Urothelium cell line (cell line): ENCODE measurements at places on chromosomes 4 and X.

GRCh38 chr4:112485930-112486329 lies 30.1 kb downstream of the NEUROG2 start:
- no peak for DNase-seq

DNA sequence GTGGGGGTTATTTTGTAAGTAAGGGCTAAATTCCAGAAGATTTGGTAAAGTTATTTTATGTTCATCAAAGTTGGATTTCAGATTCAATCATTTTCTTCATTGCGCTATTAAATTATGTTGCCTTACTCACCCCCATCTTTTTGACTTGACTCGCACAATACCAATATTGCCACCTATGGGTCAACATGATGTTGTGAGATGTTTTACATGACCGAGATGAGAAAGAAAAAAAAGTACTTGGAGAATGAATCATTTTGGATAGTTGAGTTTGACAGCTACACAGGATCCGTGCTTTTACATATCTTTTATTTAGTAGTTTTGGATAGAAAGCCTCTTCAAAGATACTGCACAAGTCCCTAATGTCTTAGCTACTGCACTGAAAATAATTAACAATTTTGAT lies 224.2 kb upstream of the EMCN start:
- DNase-seq = peak; percentile 31

- no peak for DNase-seq
Measured at GRCh38 chr4:37644962-37645361, 41.2 kb downstream of the RELL1 start.

GRCh38 chr4:169286562-169287301 lies 16.0 kb upstream of the SH3RF1 start:
- DNase-seq = no peak

- no peak for DNase-seq
Measured at GRCh38 chr4:169152899-169153298, 117.9 kb downstream of the SH3RF1 start.

GRCh38 chr4:25756503-25756902 lies 100.9 kb downstream of the SLC34A2 start:
- DNase-seq = no peak

DNA sequence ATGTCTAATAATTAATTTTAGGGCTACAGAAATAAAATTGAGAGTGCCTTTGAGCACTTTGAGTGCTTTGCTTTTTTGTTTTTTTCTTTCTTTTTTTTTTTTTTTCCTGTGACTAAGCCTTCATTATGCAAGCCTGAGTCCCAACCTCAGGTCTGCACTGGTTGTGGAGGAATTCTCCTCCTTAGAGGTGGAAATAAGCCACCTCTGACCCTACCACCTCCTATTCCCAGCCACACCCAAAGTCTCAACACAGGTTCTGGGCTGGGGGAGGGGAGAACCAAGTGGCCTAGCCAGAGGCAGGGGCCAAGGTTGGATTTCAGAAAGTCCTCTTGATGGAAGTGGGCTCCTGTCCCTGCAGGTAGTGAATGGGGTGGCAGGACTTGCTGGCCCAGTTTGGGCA lies 180.2 kb downstream of the ARAP2 start:
- no peak for DNase-seq
